ENCODE measurements at places on chromosomes 6 and 20.

GRCh38 chr20:64142590-64142989, 21.7 kb upstream of the MYT1 start:
- DNase-seq, result no peak

- DNase-seq, result no peak
Observed at GRCh38 chr6:142843361-142843760, 101.6 kb downstream of the HIVEP2 start.

DNA sequence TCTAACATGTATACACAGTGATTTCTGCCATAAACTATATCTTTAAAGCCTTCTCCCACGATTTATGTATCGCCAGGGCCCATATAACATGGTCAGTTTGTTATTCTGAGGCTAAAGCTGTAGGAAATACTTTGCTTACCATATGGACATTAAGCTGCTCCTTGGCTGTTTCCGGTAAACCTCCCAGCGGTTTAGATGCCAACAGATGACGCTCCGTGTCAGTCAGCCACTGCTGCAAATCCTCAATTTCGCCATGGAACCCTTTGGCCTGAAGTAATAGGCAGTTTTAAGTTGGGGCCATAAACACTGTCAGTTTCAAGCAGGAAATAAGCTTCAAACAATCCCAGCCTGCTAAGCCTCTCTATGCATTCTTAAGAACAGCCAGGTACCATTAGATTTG, 145.4 kb downstream of the DST start:
- DNase-seq, result no peak

DNA sequence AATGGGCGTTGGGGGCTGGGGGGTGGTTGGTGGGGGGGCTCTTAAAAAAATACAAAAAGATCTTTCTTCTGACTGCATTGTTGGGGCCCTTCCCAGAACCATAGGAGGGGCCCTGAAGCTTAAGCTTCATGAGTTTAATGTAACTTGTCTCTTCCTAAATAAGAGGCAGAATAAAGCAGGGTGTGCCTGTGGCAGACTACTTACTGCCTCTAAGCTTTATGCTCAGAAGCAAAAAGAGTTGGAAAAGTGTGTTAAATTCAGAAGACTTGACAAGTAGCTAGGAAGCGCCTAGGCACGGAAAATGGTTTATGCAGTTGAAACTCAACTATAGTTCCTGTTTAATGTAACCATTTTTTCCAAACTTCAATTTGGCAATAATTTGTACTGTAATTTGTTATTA, 44.5 kb downstream of the TIAM2 start:
- no peak for DNase-seq

- no peak for DNase-seq
Observed at GRCh38 chr20:44218446-44218845, 7.9 kb upstream of the OSER1 start.

DNA sequence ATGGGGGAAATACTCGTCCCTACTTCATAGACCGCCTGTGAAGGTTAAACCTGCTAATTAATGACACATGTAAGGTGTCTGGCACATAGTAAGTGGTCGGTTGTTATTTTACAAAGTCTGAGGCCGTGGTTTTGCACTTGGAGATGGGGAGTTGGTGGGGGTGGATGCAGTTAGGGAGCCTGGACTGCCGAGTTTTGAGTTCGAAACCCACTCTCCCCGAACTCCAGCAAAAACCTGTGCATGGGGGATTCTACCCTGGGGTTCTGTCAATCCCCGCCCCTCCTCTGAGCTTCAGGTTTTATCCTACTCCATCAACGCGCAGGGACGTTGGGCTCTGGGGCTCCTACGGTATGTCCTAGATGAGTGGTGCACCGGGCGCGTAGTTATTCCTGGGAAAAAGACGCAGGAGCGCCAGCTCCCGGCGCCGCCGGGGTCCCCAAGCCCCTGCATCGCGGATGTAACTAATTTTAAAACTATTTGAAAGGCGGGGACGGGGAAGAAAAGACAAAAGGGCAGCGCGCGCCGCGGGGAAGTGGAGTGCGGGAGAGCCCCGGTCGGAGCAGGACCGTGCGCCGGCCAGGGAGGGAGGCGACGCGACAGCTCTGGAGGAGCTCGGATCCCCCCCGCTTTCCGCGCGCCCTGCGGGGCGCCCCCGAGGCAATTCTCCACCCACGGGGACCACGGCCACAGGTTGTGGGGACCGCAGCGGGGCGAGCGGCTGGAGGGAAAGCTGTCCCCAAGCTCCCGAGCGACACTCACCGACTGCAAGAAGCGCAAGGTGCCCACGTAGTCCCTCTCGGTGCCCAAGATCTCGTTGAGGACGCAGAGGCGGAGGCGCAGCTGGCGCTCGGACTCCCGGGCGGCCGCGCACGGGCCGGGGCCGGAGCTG, 672 bp downstream of the PREX1 start:
- no peak for DNase-seq

DNA sequence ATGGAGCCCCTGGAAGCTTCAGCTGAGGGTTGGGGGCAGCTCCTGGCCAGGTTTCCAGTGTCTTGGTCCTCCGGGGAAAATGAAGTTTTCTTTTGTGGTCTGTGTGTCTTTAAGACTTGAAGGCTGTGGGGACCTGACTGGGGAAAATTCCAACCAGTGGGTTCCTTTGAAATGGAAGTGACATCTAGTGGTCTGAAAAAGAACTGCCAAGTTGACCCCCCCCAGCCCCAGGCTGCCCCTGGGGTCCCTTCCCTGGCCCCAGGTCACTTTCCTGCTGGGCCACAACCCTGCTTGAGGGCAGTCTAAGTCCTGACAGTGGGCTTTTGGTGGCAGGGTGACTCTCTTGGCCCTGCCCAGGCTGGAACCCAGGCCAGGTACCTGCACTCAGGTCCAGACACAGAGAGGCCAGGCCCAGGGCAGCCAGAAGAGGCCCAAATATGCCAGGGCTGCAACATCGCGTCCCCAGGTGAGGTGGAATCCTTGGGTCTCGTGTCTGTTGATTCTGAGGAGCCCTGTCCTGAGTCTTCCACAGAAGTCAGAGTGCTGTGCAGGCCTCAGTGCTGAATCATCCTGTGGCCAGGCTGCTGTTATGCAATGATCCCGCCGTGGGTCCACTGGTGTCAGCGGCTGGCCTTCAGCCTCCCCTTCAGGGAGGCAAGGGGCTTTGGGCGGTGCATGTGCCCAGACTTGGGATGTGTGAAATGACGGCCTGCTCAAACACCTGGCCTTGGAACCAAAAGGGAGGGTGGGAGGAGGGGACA, 68.4 kb downstream of the VEGFA start:
- DNase-seq, result no peak

DNA sequence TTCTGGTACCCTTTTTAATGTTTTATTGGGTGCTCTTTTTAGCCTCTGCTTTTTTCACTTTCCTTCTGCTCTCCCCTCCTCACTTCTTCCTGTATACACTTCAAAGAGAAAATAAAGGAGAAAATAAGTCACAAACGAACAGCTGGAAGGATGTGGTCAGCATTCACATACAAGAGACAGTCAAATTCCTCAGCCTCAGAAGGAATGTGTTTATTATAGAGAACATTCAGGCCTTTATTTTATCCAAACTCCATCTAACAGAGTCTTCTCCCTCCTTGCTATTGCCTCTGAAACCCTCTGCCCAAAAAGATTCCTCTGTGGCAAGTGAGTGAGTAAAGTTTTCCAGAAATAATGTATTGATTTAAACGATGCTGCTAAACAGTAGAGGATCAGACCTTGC, 490.4 kb downstream of the FRK start:
- no peak for DNase-seq

DNA sequence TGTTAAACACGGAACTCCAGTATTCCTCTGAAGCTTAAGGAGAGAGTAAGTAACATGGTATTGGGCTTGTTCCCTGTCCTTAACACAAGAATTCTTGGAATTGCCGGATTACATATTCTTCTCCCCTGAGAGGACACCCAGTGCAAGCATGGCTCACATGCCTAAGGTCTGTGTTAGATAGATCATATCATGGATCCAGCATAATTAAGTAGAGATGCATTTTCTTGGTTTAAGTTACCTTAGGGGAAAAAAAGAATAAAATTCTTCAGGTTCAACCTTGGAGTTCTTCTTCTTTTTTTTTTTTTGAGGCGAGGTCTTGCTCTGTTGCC, 53.9 kb downstream of the AKAP12 start:
- DNase-seq, result no peak

DNA sequence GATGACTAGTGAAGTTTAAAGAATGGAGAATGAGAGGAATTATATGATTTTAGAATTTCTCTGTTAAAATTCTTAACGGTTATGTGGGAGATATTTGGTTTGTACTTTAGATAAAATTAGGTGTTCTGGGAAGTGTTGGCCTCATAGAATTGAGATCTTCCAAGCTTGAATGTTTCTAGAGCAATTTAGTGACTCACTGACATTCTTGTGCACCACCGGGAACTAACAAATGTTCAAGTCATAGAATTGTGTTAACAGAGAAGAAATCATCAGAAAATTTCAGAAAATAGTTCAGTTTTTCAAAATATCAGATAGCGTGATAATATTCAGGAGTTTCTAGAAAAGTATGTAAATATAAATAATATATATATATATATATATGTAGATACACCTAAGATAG, 67.9 kb upstream of the BMP5 start:
- DNase-seq, result no peak

DNA sequence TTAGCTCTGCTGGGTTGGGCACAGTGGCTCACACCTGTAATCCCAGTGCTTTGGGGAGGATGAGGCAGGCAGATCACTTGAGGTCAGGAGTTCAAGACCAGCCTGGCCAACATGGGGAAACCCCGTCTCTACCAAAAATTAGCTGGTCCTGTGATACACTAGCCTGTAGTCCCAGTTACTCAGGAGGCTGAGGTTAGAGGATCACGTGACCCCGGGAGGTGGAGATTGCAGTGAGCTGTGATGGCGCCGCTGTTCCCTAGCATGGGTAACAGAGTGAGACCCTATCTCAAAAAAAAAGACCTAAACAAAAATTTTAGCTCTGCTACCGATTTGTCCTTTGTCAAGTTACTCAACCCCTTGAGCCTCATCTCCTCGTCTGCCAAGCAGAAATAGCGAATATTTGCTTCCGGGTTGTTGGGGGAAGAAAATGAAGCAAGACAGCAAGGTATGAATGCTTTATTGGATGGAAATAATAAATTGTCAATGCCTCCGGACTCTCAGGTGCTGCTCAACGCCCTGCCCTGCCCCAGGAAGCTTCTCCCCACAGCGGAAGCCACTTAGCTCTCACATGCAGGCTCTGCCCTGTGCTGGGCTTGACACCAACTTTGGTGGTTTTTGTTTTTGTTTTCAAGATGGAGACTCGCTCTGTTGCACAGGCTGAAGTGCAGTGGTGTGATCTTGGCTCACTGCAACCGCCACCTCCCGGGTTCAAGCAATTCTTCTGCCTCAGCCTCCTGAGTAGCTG, 24.9 kb upstream of the ITCH start:
- DNase-seq, result no peak

GRCh38 chr20:1491281-1491840, at the start of gene SIRPB2:
TSS of gene SIRPB2 (minus strand) at chr20:1491420. CDS start at chr20:1491359, 61 bp downstream.
- DNase-seq, result no peak

- DNase-seq, result no peak
Observed at GRCh38 chr20:48623906-48624265, 203.9 kb downstream of the PREX1 start.

GRCh38 chr6:31143148-31143547, 4.3 kb upstream of the PSORS1C2 start:
- no peak for DNase-seq

DNA sequence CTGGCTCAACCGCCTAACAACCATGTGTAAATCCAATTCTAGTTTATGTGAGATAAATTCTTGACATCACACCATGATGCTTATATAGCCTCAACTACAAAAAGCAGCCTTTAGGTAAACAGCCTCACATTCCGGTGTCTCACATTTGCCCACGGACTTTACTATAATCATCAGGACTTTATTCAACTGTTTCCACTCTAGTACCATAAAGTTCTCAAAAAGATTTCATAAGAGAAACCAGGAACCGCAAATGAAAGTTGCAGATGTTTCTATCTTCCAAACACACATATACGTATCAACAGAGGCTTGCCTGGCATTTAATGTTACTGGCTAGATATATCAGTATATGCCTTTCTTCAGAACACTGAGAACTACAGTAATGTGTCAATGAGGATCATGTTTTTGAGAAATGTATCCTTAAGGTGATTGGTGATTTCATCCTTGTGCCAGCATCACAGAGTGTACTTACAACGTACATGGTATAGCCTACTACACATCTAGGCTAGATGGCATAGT, 80.0 kb downstream of the EPB41L2 start:
- DNase-seq, result no peak

- no peak for DNase-seq
Observed at GRCh38 chr6:148771212-148771601, 24.4 kb downstream of the UST start.

DNA sequence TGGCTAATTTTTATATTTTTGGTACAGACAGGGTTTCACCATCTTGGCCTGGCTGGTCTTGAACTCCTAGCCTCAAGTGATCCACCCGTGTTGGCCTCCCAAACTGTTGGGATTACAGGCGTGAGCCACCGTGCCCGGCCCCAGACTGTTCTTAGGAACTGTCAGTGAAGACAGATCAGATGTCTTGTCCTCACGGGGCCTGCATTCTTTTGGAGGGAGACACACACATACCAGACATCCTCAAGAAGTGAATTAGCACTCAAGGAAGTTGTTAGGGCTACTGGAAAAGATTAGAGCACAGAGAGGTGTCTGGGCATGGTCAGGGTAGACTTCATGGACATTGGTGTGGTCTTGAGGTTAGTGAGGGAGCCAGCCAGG, 10.3 kb upstream of the LPIN3 start:
- no peak for DNase-seq

- DNase-seq, result no peak
Observed at GRCh38 chr6:42301986-42302385, 84.3 kb upstream of the MRPS10 start.

- no peak for DNase-seq
Observed at GRCh38 chr20:36967636-36968035, 16.1 kb upstream of the SAMHD1 start.

DNA sequence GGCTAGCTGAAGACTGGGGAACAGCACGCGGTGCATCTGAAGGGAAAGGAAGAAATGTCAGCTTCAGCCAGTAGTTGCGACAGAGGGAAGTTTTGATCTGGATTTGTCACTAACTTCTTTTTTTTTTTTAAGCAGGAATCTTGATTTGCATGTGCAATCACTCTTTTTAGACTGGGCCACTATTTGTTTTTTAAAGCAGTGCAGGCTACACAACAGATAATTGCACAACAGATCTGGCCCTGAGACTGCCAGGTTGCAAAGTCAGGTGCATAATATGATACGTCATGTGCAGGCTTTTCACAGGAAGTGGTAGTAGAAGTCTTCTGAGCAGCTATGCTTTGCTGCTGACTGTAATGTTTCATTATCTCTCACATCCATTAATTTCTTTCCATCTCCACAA, 13.5 kb downstream of the PFDN4 start:
- no peak for DNase-seq

- DNase-seq, result no peak
Observed at GRCh38 chr6:46130666-46131065, 877 bp downstream of the ENPP4 start.

DNA sequence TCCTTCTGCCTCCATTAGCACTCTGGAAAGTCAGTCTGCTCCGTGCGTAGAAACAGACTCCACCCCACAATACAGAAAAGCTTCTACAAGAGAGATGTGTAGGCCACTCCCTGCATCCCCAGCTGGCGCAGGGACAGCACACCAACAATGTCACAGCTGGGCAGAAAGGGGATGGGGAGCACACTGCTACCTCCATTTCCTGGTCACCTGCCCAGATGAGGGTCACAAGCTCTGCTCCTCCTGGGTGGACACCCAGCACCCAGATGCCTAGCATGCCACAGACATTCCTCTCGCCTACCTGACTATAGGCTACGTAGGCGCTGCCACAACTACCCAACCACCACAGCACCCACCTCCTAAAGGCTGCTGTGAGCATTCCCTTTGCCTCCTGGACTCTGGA, 12.2 kb downstream of the BEND3 start:
- DNase-seq, result no peak

- DNase-seq, result no peak
Observed at GRCh38 chr6:4819706-4820283, 43.6 kb downstream of the CDYL start.
